Transverse colon (tissue), 4 donors: ENCODE measurements at places on chromosomes 6 and 20.

DNA sequence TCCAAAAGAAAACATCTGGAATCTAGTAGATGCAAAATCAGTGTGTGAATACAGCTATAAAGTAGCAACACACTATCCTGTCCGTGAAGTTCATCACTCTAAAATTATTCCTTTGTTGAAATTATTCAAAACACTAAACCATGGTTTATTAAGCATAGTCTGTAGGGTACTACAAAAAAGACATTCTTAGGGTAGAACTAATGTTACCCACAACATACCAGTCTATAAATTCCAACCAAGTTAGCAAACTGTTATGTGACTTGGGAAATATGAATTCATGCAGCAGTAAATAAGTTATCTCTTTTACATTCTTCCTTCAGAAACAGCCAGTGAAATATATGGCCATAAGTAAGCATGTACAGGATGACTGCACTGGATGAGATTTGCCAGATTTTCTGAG, 580.3 kb upstream of the ADGRB3 start:
- no peak overlapping the region for H3K4me3 ChIP-seq
- no peak for DNase-seq
- no peaks in the 10 kb centered on the region for H3K4me1 ChIP-seq
- no peak overlapping the region for H3K27ac ChIP-seq
- H3K27me3 ChIP-seq = no peaks in the 10 kb centered on the region

DNA sequence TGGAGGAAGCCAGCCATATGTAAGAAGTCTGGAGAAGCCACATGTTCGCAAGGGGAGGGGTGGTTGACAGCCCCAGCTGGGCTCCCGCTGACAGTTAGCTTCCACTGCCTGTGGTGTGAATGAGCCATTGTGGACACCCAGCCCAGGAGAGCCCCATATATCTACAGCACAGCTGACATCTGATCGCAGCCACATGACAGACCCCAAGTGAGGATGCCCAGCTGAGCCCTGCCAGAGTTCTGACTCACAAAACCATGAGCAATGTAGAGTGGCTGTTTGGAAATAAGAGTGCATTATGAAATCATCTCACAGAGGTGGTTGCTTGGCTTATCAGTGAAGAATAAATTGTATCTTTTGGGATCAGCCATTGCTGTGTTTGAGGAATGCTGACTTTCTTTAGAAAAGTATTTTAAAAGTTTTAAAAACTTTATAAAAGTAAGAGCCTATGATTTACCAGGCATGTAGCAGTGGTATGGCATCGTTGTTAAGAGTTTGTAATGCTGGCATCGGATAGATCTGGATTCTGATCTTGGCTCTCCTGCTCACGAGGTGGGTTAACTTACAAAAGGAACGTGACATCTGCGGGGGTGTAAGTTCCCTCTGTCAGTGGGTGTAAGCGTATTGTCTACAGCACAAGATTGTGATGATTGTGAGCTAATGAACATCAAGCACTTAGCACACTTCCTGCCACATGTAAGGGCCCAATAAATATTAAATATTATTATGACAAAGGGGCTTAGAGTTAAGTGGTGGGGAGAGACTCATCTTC, 24.1 kb downstream of the CFAP61 start:
- H3K4me1 ChIP-seq = no peaks in the 10 kb centered on the region
- H3K27me3 ChIP-seq = peaks cover 13% of the 10 kb centered on the region
- no peak for DNase-seq

DNA sequence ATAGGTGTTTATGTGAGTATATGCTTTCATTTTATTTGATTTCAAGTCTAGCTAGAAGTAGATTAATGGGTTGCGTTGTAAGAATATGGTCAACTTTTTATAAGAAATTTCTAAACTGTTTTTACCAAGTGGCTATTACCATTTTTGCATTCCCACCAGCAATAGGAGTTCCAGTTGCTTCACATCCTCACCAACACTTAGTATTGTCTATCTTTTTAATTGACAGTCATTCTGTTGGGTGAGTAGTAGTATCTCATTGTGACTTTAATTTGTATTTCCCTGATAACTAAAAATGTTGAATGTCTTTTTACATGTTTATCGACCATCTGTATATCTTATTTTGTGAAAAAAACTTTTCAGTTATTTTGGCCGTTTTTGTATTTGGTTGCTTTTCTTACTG, 135.3 kb downstream of the AKAP7 start:
- DNase-seq = no peak
- no peaks in the 10 kb centered on the region for H3K36me3 ChIP-seq
- H3K27ac ChIP-seq = no peak overlapping the region
- H3K4me3 ChIP-seq = no peak overlapping the region
- no peaks in the 10 kb centered on the region for H3K27me3 ChIP-seq

DNA sequence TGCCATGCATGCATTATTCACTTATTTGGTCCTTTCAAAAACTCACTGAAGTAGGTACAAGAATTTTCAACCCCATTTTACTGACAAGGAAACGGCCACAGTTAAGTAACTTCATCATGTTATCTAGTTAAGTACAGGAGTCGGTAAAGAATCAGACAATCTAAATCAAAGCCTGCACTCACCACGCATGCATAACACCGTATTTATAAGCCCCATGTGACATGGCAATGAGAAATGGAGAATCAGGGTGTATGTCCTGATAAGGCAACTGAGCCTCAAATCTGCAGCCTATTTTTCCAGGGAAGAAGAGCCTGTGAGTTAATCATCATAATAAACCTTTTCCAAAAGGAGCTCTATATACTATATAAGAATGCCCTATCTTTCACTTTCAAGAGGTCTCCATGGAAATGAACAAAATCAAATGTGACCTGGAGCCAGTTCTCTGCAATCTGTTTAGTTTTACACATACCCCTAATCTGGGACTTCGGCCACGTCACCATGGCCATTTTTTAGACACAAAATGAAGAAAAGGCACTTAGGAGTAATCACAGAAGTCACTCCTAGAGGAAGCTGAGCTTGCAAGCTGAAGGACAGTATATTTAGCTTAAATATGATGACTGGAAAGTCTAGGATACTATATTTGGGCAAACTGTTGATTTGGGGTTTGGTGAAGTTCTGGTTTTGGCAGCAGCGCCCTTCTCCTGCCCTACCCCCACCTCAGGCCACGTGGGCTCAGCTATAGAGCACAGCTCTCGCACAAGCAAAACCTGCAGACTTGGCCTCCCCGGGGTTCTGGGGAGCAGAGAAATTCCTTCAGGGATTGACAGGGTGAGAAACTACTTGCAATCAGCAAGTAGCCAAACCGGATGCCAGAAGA, 19.2 kb downstream of the TRAM2 start:
- H3K4me3 ChIP-seq = no peak overlapping the region
- peak overlapping the region; percentile 62 for H3K27ac ChIP-seq
- no peaks in the 10 kb centered on the region for H3K36me3 ChIP-seq
- no peaks in the 10 kb centered on the region for H3K27me3 ChIP-seq
- no peak for DNase-seq

GRCh38 chr20:41422953-41423352, 56.3 kb upstream of the EMILIN3 start:
- H3K4me1 ChIP-seq = peaks cover 9% of the 10 kb centered on the region
- no peaks in the 10 kb centered on the region for H3K27me3 ChIP-seq
- no peak for DNase-seq

- H3K36me3 ChIP-seq = peaks cover 9% of the 10 kb centered on the region
- H3K27ac ChIP-seq = no peak overlapping the region
- no peaks in the 10 kb centered on the region for H3K27me3 ChIP-seq
- DNase-seq = no peak
- H3K4me1 ChIP-seq = no peaks in the 10 kb centered on the region
Measured at GRCh38 chr6:13296536-13296997, 31.8 kb downstream of the TBC1D7 start.

DNA sequence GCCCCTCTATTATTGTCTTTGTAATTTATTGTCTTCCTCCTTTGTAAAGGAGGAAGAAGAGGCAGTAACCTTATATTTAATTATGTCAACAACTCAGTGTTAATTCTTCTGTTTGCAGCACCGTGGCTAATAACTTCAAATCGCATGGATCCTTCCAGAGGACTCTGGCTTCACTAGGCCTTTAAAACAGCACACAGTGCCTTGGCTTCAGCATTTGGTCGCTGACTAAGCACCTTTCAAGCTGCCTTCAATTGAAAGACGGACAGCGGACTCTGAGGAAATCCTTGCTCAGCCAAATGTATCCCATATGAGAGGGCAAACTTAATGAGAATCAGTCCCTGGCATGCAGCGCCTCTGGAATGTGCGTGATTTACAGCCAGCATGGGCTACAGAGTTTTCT, 64.2 kb downstream of the SGK1 start:
- no peaks in the 10 kb centered on the region for H3K27me3 ChIP-seq
- H3K4me3 ChIP-seq = no peak overlapping the region
- H3K4me1 ChIP-seq = peaks cover 18% of the 10 kb centered on the region

- no peak overlapping the region for H3K4me3 ChIP-seq
- H3K27ac ChIP-seq = no peak overlapping the region
- H3K27me3 ChIP-seq = peaks cover 2% of the 10 kb centered on the region
- H3K36me3 ChIP-seq = no peaks in the 10 kb centered on the region
- H3K4me1 ChIP-seq = no peaks in the 10 kb centered on the region
Measured at GRCh38 chr20:46509523-46509922, 3.8 kb downstream of the ZNF334 start.

- DNase-seq = no peak
- no peak overlapping the region for H3K27ac ChIP-seq
- no peaks in the 10 kb centered on the region for H3K36me3 ChIP-seq
- H3K4me3 ChIP-seq = no peak overlapping the region
Measured at GRCh38 chr20:8043687-8044282, 24.2 kb upstream of the TMX4 start.

DNA sequence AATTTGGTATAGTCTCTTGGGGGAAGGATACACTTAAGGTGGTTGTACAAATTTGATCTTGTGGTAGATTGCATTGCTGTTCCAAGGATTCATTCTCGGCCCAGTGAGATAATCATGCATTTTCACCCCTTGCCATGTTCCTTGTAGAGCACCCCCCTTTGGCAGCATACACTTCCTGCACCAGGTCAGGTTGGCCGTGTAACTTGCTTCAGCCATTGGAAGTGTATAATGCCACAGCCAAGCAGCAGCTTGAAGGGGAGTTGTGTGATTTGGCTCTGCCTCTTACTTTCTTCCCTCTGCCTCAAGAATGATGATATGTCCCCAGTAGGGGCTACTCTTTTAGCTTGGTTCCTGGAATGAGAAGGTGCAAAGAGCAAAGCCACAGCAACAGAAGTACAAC, 21.9 kb downstream of the CCN2 start:
- no peaks in the 10 kb centered on the region for H3K27me3 ChIP-seq
- no peaks in the 10 kb centered on the region for H3K36me3 ChIP-seq
- no peaks in the 10 kb centered on the region for H3K4me1 ChIP-seq
- H3K4me3 ChIP-seq = no peak overlapping the region
- H3K27ac ChIP-seq = no peak overlapping the region

GRCh38 chr6:96942676-96943075, 18.1 kb downstream of the KLHL32 start:
- no peak overlapping the region for H3K27ac ChIP-seq
- no peaks in the 10 kb centered on the region for H3K27me3 ChIP-seq
- no peak for DNase-seq
- H3K4me1 ChIP-seq = no peaks in the 10 kb centered on the region
- no peak overlapping the region for H3K4me3 ChIP-seq

GRCh38 chr6:91704531-91704930, 1117.7 kb upstream of the MAP3K7 start:
- H3K4me3 ChIP-seq = no peak overlapping the region
- H3K27me3 ChIP-seq = no peaks in the 10 kb centered on the region
- H3K4me1 ChIP-seq = no peaks in the 10 kb centered on the region
- no peak for DNase-seq

- H3K36me3 ChIP-seq = no peaks in the 10 kb centered on the region
- H3K27ac ChIP-seq = no peak overlapping the region
- no peak overlapping the region for H3K4me3 ChIP-seq
- no peaks in the 10 kb centered on the region for H3K27me3 ChIP-seq
- no peaks in the 10 kb centered on the region for H3K4me1 ChIP-seq
- DNase-seq = no peak
Measured at GRCh38 chr6:136470044-136470443, 80.2 kb downstream of the MAP7 start.

GRCh38 chr6:169638388-169638787, 63.4 kb downstream of the WDR27 start:
- no peaks in the 10 kb centered on the region for H3K27me3 ChIP-seq
- H3K27ac ChIP-seq = no peak overlapping the region
- H3K4me3 ChIP-seq = no peak overlapping the region
- no peak for DNase-seq

GRCh38 chr6:78909391-78909790, 42.0 kb downstream of the IRAK1BP1 start:
- H3K4me3 ChIP-seq = no peak overlapping the region
- no peak overlapping the region for H3K27ac ChIP-seq
- H3K4me1 ChIP-seq = peaks cover 11% of the 10 kb centered on the region
- peaks cover 16% of the 10 kb centered on the region for H3K27me3 ChIP-seq
- H3K36me3 ChIP-seq = no peaks in the 10 kb centered on the region

DNA sequence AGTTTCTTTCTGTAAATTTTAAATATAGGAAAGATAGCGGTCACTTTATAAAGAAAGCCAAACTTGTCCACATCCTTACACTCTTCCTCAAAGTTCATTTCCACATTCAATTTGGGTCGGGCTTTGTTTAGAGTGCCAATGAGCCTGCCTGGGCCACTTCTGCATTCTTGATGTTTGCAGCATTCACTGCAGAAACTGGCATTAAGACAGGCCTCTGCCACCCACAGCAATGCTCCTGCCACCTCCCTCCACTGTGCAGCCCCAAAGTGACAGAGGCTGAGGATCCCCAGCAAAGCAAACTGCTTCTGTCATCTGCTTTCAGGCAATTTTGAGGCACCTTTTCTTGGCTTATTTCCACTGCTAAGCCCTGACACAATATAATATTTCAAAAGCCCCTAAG, 61.2 kb downstream of the TNFAIP3 start:
- H3K27me3 ChIP-seq = no peaks in the 10 kb centered on the region
- H3K36me3 ChIP-seq = no peaks in the 10 kb centered on the region
- H3K4me1 ChIP-seq = peaks cover 4% of the 10 kb centered on the region
- no peak for DNase-seq
- H3K4me3 ChIP-seq = no peak overlapping the region

DNA sequence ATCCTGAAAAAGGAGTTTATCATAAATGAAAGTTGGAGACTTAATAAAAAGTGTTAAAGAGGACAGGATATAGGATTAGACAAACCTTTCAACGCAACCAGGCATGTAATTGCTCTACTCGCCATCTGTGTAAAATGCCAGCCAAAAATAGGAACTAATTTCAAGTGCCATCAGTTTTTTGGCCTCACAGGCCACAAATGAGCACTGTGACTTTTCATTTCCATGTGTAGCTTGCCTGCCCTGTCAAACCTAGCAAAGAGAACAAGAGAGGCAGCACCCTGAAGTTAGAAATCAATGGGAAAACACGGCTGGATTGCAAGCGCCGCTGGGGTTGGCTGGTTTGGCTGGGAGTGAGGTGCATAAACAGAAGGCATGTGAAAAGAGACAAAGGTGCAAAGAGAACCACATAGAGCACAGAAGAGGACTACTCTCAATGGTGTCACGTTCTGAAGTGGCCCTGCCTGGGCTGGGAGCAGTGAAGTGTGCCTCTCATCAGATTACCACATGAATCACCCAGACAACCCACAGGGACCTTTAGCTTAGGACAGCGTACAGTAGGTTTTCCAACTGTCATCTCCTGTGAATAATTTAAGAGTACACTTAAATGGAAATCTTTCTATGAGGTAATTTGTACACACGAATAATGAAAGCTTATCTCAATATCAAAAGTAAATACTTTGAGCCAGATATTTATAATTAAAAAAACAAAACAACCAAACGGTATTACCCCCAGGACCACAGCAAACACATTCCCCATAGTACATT, 78.0 kb upstream of the NHSL1 start:
- no peaks in the 10 kb centered on the region for H3K4me1 ChIP-seq
- no peak for DNase-seq
- no peak overlapping the region for H3K27ac ChIP-seq
- no peaks in the 10 kb centered on the region for H3K27me3 ChIP-seq

GRCh38 chr6:43302126-43302525, 4.1 kb downstream of the SLC22A7 start:
- H3K27ac ChIP-seq = no peak overlapping the region
- no peaks in the 10 kb centered on the region for H3K36me3 ChIP-seq
- no peaks in the 10 kb centered on the region for H3K4me1 ChIP-seq
